Activated naive CD8-positive, alpha-beta T cell treated with anti-CD3 and anti-CD28 coated beads, Interleukin-2, amount 10 ng/mL, durations not matched to agents 7 days and 5 days (primary cell): ENCODE measurements at places on chromosomes 1 and 21. TPM values are rescaled to one million over a fixed set of nuclear protein-coding genes. Genes with fewer than 3 reads are reported as not detected.

The UBE4B gene
- total RNA-seq, result 31.6 TPM

The PROK1 gene
- not detected for total RNA-seq

The FCRLA gene
- total RNA-seq, result 0.51 TPM

The SLC1A7 gene
- total RNA-seq, result not detected

The RNU1-2 gene
- 3,430 TPM for total RNA-seq

The MYCBP gene
- total RNA-seq, result 34.3 TPM

The CLCA1 gene
- total RNA-seq, result not detected

The CELSR2 gene
- 6.3 TPM for total RNA-seq
